NT2/D1 (cell line): ENCODE measurements at places on chromosomes 1 and 21.

DNA sequence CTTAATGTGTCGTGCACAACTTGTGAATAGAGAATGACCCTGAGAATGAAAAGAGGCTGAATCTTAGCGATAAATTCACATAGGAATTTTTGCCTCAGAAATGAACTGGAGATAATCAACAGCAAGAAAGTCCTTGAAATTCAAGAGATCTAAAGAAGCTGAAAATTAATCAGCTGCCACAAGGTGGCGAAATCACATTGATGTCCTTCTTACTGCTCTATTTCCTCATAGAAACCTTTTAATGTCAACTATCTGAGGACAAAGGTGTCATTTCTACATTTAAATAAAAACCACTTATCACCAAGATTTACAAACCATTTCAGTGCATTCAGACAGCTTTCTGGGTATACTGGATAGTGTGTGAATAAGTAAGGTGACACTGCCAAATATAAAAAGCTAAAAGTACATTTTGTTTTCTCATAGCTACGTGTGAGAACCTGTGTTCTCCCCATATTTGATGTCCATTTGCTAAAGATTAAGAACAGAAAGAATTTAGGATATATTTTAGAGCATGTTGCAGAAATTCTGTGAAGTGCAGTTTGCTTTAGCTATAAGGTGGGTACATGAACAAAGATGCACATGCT, 485.3 kb upstream of the PTBP2 start:
- peak; percentile 51 for DNase-seq

- DNase-seq = no peak
These were observed 25.6 kb downstream of the MEF2D start for GRCh38 chr1:156474966-156475365.

- DNase-seq = no peak
These were observed 42.2 kb upstream of the KANK4 start for GRCh38 chr1:62361431-62361830.

DNA sequence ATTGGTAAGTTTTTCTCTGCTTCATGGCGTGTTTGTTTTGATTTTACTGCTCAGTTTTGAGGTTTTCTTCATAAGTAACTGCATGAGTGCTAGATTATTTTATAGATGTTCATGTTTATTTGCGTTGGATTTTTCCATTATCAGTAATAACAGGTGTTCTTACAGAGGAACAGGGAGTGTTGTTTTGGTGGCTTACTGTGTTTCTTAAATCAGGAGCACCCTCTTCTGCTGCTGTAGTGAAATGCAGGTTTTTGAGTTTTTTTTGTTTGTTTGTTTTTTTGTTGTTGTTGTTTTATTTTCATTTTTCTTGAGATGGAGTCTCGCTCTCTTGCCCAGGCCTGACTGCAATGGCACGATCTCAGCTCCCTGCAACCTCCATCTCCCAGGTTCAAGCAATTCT, 32.6 kb downstream of the CTBS start:
- no peak for DNase-seq

GRCh38 chr1:2946999-2947690, 74.1 kb upstream of the ACTRT2 start:
- DNase-seq = no peak

GRCh38 chr1:2934156-2934540, 87.1 kb upstream of the ACTRT2 start:
- no peak for DNase-seq

DNA sequence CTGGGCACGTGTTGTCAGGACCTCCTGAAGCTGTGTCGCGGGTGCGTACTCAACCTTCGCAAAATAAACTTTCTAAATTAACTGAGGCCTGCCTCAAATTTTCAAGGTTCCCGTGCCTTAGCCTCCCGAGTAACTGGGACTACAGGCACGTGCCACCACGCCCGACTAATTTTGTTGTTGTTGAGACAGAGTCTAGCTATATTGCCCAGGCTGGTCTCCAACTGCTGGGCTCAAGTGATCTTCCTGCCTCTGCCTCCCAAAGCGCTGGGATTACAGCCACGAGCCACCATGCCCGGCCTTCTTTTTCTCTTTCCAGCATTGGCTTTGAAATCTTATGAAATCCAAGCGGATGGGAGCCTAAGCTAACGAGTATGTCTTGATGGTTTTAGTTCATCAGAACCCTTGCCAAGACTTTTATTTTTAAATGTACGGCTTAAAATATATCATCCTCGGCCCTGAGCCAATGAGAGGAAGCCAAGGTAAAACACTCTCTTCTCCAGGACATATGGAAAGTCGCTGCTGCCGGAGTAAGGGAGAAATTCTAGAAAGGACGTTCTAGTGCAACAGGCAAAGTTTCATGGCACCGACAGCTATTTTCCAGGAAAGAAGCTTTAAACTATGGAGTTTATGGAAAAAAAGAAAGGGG, 12.7 kb upstream of the ERVH48-1 start:
- DNase-seq = no peak
